ENCODE measurements at places on chromosomes 7 and 10. TPM values are rescaled to one million over a fixed set of nuclear protein-coding genes. Genes with fewer than 3 reads are reported as not detected.

DNA sequence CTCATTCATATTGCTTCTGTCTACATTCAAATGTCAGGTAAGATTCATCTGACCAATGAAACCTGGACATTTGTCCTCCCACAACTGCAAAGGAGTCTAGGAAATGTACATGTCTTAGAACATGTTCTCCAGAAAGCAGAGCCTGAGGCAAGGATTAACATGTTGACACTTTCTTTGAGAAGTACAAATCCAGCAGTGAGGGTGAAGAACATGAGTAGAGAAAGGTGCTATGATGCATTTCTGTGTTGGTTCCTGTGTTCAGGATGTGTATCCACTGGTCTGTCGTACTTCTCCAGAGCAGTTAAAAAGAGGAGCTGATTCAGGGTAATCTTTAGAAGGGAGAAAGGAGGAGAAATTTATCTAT, 146.0 kb upstream of the AGR3 start:
- H3K36me3 ChIP-seq, result no peaks in the 10 kb centered on the region
- H3K4me3 ChIP-seq, result no peak overlapping the region
- no peaks in the 10 kb centered on the region for H3K4me1 ChIP-seq
- H3K27me3 ChIP-seq, result no peaks in the 10 kb centered on the region
- no peak for DNase-seq

GNAT3 gene
- total RNA-seq, result not detected

GRCh38 chr10:72315054-72315453, 39.7 kb downstream of the DNAJB12 start:
- H3K27ac ChIP-seq, result peak overlapping the region; percentile 89
- no peaks in the 10 kb centered on the region for H3K36me3 ChIP-seq
- peaks cover 47% of the 10 kb centered on the region for H3K4me1 ChIP-seq
- H3K27me3 ChIP-seq, result no peaks in the 10 kb centered on the region

GRCh38 chr10:21372651-21373410, 152.7 kb downstream of the SKIDA1 start:
- H3K4me1 ChIP-seq, result peaks cover 22% of the 10 kb centered on the region
- no peaks in the 10 kb centered on the region for H3K27me3 ChIP-seq
- DNase-seq, result no peak
- no peaks in the 10 kb centered on the region for H3K36me3 ChIP-seq
- H3K27ac ChIP-seq, result peak overlapping the region; percentile 59

IFT22 gene
- total RNA-seq, result 33.0 TPM
